B cell (primary cell): ENCODE measurements at places on chromosomes 13 and 19. TPM values are rescaled to one million over a fixed set of nuclear protein-coding genes. Genes with fewer than 3 reads are reported as not detected.
A peak's percentile ranks its signal among the peaks of the same experiment; 100 is the strongest.

The SLC27A1 gene
- 9.5 and 11.5 TPM in 2 replicates for total RNA-seq

- no peaks in the 10 kb centered on the region for H3K4me1 ChIP-seq
- H3K27ac ChIP-seq: no peak overlapping the region
- no peak overlapping the region for H3K4me3 ChIP-seq
- DNase-seq: no peak
Observed at GRCh38 chr19:3114811-3115210, 20.6 kb downstream of the GNA11 start.

The LILRA1 gene
- total RNA-seq: not detected in 2 replicates

DNA sequence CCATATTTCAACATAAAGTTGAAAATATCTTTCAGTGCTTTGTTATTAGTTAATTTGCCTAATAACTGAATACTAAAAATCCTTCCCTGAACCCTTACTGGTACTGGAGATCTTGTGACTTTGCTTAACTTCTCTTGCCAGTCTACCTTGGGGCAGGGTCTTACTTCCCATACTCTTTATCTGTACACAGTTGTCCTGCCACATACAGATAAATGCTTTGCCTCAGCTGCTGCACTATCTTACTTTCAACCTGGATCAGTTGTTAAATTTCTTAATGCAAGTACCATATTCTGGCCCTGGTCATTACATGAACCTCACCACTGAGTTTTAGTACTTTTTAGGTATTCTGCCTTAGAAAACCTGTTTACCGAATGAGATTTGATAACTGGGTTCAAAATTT, 107.6 kb downstream of the PIBF1 start:
- H3K4me3 ChIP-seq: no peak overlapping the region
- H3K36me3 ChIP-seq: no peaks in the 10 kb centered on the region
- no peaks in the 10 kb centered on the region for H3K4me1 ChIP-seq
- no peaks in the 10 kb centered on the region for H3K27me3 ChIP-seq
- no peak overlapping the region for H3K27ac ChIP-seq

The FBXO17 gene
- total RNA-seq: not detected in 2 replicates

DNA sequence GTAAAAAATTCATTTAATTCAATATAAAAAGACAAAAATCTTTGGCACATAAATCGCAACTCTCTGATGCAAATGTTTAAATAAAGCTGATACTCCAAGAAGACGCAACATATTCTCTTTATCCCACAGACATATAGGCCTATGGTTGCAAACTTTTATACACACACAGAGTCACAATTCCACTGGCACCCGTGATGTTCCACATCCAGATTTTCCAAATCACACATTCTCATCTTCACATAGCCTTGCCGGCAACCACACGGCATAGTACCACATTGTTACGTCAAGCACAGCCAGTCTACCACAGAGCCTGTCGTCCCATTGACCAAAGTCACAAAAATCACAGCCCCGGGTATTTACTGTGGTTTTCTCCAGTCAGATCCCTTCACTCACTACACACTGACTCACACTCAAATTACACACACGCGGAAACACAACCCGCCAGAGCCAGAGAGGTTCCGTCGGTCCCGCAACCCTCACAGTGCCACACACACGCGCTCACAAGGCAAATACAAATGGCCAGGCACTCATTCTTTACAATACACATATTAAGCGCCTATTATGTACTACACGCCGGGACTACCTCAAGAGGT, 546 bp upstream of the ZNF546 start:
- H3K27me3 ChIP-seq: no peaks in the 10 kb centered on the region
- H3K4me1 ChIP-seq: peaks cover 9% of the 10 kb centered on the region
- no peaks in the 10 kb centered on the region for H3K36me3 ChIP-seq
- no peak for DNase-seq

DNA sequence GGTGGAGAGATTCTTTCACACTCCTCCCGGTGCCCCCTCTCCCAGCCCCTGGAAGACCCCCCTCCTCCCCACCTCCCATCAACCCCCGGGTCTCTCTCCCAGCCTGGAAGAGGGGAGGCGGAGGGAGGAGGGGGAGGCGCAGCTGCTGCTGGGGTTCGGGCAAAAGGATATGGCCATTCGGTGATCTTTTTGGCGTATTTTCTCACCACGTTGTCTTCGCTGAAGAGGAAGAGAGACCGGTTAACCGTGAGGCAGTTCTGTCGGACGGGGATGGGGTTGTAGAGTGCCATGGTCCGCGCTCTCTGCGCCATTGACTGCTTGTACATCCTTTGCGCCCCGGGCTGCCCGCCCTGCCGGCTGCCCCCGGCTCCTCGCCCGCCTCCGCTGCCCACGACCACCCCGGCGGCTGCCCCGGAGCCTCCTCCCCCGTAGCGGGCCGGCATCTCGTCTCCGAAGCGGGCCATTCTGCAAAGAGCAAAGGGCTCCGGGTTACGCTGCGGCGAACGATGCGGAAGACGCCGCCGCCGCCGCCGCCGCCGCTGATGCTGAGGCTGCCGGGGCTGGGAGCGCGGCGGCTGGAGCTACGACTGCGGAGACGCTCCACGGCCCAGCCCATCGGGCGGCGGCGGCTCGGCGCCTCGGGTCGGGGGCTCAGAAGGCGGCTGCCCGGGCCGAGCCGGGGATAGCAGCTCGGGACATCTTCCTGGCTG, 363 bp downstream of the CACNA1A start:
- peak; percentile 30 for DNase-seq
- no peak overlapping the region for H3K27ac ChIP-seq
- H3K4me1 ChIP-seq: peaks cover 5% of the 10 kb centered on the region
- H3K4me3 ChIP-seq: no peak overlapping the region
- H3K27me3 ChIP-seq: no peaks in the 10 kb centered on the region

GRCh38 chr13:98743377-98743776, 9.1 kb downstream of the SLC15A1 start:
- no peak overlapping the region for H3K4me3 ChIP-seq
- DNase-seq: no peak
- H3K27me3 ChIP-seq: no peaks in the 10 kb centered on the region
